ENCODE measurements at places on chromosomes 2 and 18. TPM values are rescaled to one million over a fixed set of nuclear protein-coding genes. Genes with fewer than 3 reads are reported as not detected.

The MFSD2B gene
- 0.17 TPM for total RNA-seq

The ALKAL2 gene
- total RNA-seq: 0.17 TPM

The ERFE gene
- total RNA-seq: 1.5 TPM

The ONECUT2 gene
- total RNA-seq: under 0.01 TPM

The SRBD1 gene
- 11.6 TPM for total RNA-seq

The CAVIN2 gene
- 12.6 TPM for total RNA-seq

The GALNT14 gene
- 0.83 TPM for total RNA-seq

The FBXO48 gene
- 0.26 TPM for total RNA-seq

The ACMSD gene
- total RNA-seq: not detected

The FBXO41 gene
- total RNA-seq: 0.77 TPM

The MC5R gene
- total RNA-seq: not detected

The OR6B2 gene
- not detected for total RNA-seq

The CCDC138 gene
- 4.1 TPM for total RNA-seq

The GYPC gene
- 135 TPM for total RNA-seq

The SLC23A3 gene
- total RNA-seq: 1.8 TPM

The PLGLB1 gene
- total RNA-seq: 0.99 TPM

The TLX2 gene
- not detected for total RNA-seq

The FABP1 gene
- not detected for total RNA-seq

The CYBRD1 gene
- 334 TPM for total RNA-seq

The HOXD9 gene
- not detected for total RNA-seq

The C2orf80 gene
- not detected for total RNA-seq
